ENCODE measurements at places on chromosomes 6 and 20. TPM values are rescaled to one million over a fixed set of nuclear protein-coding genes. Genes with fewer than 3 reads are reported as not detected.
A peak's percentile ranks its signal among the peaks of the same experiment; 100 is the strongest.

DNA sequence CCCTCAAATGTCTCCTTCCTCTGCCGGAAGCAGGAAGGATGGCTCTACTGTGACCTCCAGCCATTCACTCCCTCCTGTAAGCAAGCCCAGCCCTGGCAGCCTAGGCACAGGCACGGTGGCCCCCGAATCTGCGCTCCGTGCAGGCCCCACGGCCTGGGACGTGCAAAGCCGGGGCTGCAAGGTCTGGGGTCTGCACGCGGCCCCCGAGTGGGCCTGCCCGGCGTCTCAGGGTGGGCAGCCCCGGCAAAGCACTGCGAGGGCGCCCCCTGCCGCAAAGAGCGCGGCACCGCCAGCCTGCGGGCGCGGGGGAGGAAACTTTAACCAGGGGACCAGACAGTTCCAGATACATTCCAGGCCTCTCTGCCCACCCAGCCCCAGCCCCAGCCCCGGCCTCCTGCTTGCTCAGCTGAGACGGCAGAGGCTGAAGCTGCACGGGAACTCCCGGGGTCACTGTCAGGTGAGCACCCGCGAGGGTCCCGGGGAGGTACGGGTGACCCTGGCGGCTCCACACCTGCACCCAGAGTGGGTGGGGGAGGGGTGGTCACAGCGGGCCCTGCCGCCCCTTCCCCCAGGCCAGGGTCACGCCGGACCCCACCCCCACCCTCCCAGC, 98.8 kb downstream of the ASXL1 start:
- no peaks in the 10 kb centered on the region for H3K27me3 ChIP-seq
- peak; percentile 88 for DNase-seq
- H3K4me1 ChIP-seq, result peaks cover 14% of the 10 kb centered on the region
- peak overlapping the region; percentile 82 for H3K4me3 ChIP-seq

Gene BPI
- not detected for total RNA-seq

Gene NRSN1
- 1.5 TPM for total RNA-seq

DNA sequence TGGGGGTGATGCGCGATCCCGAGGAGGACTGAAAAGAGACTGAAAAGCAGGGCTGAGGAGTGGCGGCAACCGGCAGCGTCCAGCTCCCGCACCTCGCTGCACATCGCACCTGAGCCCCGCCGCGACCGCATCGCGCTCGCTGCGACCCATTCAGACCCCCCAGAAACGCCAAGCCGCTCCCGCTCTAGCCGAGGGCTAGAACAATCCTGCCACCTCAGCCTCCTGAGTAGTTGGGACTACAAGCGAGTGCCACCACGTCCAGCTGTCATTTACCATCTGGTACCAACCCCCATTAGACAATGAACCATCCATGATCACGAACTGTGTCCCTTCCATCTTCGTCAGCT, 33.2 kb downstream of the HLA-A start:
- peak overlapping the region; percentile 48 for H3K4me3 ChIP-seq
- H3K4me1 ChIP-seq, result peaks cover 17% of the 10 kb centered on the region
- no peak overlapping the region for H3K27ac ChIP-seq
- no peaks in the 10 kb centered on the region for H3K36me3 ChIP-seq
- H3K27me3 ChIP-seq, result peaks cover 73% of the 10 kb centered on the region

- no peak overlapping the region for H3K4me3 ChIP-seq
- no peaks in the 10 kb centered on the region for H3K27me3 ChIP-seq
- no peak overlapping the region for H3K27ac ChIP-seq
- no peaks in the 10 kb centered on the region for H3K36me3 ChIP-seq
- no peak for DNase-seq
Measured at GRCh38 chr20:23139524-23139923, 53.4 kb upstream of the CD93 start.

DNA sequence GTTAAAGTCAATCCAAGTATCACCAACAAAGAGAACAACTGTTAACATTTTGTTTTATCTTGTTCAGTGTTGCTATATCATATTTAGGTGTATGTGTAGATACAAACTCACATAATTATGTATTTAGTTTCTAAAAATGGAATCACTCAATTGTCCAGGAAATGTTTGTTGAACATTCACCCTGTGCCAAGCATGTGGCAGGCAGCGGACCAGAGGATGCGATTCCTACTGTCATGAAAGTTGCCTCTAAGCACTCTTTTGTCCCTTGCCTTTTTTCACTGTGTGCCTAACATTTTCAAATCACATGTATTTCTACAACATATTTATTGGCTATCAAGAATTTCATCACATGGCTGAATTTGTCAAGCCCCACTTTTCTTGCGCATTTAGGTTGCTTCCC, 16.9 kb upstream of the TGM2 start:
- no peak overlapping the region for H3K27ac ChIP-seq
- no peak for DNase-seq
- H3K4me3 ChIP-seq, result no peak overlapping the region
- H3K4me1 ChIP-seq, result no peaks in the 10 kb centered on the region

Gene MCCD1
- total RNA-seq, result not detected

Gene CRISP2
- total RNA-seq, result 0.50 TPM

DNA sequence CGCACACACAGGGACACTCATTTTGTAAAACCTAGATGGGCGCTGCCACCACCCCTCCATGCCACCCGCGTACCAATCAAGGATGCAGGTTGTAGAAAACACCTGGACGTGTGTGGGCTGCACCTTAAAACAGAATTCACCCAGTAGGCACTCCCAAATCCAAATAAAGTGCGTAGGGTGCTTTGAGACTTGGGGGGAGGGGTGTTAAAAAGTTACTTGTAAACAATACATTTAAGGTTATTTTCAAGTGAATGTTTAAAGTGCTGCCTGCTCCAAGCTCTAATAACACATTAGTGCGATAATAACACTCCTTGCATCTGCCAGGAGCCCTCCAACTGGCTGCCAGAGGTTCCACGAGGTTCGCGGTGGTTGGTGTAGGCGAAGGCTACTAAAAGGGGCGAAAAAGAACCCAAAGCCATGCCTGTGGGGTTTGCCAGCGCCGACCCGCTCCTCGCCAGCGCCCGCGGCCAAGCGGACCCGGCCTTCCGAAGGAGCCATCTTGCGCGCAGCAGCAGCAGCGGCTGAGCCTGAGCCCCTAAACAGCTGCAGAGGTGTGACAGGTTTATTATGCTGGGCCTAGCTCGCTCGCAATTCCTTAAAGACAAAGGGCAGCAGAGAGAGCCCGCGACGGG, 11.5 kb downstream of the FOXC1 start:
- H3K4me1 ChIP-seq, result peaks cover 55% of the 10 kb centered on the region
- H3K27ac ChIP-seq, result no peak overlapping the region
- peak; percentile 74 for DNase-seq
- H3K4me3 ChIP-seq, result peak overlapping the region; percentile 58

DNA sequence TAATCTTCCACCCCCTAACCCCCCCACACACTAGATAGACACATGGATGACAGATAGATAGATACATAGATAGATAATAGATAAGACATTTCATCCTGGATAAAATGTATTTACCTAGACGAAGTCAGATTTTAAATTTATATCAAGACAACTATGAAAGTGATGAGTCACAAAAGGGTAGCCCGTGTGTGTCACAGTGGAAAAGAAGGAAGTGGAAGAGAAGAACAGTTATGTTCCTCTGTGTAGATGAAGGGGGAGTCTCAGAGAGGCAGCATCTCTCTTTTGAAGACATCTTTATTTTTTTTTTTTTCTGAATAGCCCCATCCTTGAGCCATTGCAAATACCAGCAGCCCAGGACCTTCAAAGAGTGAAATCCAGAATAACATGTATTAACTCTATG, 121.7 kb upstream of the VGLL2 start:
- no peaks in the 10 kb centered on the region for H3K36me3 ChIP-seq
- H3K27me3 ChIP-seq, result no peaks in the 10 kb centered on the region
- no peak for DNase-seq
- peaks cover 8% of the 10 kb centered on the region for H3K4me1 ChIP-seq
- H3K27ac ChIP-seq, result no peak overlapping the region

GRCh38 chr6:135183002-135183531, 2.0 kb downstream of the MYB start:
- H3K27ac ChIP-seq, result no peak overlapping the region
- no peaks in the 10 kb centered on the region for H3K36me3 ChIP-seq
- H3K4me1 ChIP-seq, result peaks cover 12% of the 10 kb centered on the region

- no peak for DNase-seq
- H3K27me3 ChIP-seq, result no peaks in the 10 kb centered on the region
- H3K36me3 ChIP-seq, result no peaks in the 10 kb centered on the region
- no peak overlapping the region for H3K4me3 ChIP-seq
- no peaks in the 10 kb centered on the region for H3K4me1 ChIP-seq
- no peak overlapping the region for H3K27ac ChIP-seq
Measured at GRCh38 chr6:90468080-90468479, 118.8 kb downstream of the MAP3K7 start.

- H3K27ac ChIP-seq, result no peak overlapping the region
- peaks cover 6% of the 10 kb centered on the region for H3K27me3 ChIP-seq
- DNase-seq, result no peak
- H3K4me3 ChIP-seq, result no peak overlapping the region
- H3K36me3 ChIP-seq, result no peaks in the 10 kb centered on the region
- no peaks in the 10 kb centered on the region for H3K4me1 ChIP-seq
Measured at GRCh38 chr20:58148891-58149290, 79.6 kb downstream of the ANKRD60 start.

Gene NFS1
- 35.7 TPM for total RNA-seq

DNA sequence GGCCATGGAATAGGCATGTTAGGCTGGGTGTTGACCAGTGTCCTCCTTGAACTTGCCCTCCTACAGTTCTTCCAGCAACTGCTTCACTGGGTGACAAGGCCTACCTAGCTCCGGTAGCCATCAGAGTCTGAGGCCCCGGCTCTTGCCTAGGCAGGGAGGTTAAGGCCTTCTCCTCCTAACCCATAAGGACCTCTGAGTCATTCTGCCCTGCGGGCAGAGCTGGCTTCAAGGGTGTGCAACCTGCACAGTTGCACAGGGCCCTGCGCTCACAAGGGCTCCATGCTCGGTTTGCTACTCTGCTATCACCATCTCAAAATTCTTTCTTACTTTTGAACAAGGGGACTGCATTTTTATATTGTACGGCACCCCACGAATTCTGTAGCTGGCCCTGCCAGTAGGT, 17.9 kb downstream of the KCNB1 start:
- DNase-seq, result no peak
- H3K27me3 ChIP-seq, result no peaks in the 10 kb centered on the region
- no peak overlapping the region for H3K27ac ChIP-seq
- H3K4me1 ChIP-seq, result no peaks in the 10 kb centered on the region
- H3K36me3 ChIP-seq, result no peaks in the 10 kb centered on the region
- H3K4me3 ChIP-seq, result no peak overlapping the region

DNA sequence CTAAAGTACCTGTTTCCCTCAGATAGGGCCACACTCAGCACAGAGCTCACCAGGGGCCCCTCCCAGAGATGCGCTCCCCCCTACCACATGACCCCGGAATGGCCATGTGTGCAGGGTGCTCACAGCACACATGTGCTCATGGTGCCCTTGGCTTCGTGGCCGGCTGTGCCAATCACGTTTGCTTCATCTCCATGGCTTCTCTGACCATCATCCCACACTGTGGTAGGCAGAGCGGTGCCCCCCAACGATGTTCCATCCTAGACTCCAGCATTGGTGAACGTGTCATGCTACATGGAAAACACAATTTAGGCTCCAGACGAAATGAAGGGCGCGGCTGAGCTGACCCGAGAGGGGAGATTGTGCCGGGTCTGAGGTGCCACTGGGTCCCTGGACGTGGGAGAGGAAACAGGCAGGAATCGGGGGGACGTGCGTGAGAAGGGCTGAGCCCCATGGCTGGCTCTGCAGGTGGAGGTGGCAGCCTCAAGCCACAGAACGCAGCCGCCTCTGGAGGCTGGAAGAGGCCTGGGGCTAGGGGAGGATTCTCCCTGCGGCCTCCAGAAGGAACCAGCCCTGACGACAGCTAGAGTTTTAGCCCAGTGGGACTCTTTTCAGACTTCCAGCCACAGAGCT, 126.5 kb downstream of the DLL1 start:
- DNase-seq, result no peak
- no peaks in the 10 kb centered on the region for H3K36me3 ChIP-seq
- H3K4me1 ChIP-seq, result no peaks in the 10 kb centered on the region
- H3K4me3 ChIP-seq, result no peak overlapping the region

DNA sequence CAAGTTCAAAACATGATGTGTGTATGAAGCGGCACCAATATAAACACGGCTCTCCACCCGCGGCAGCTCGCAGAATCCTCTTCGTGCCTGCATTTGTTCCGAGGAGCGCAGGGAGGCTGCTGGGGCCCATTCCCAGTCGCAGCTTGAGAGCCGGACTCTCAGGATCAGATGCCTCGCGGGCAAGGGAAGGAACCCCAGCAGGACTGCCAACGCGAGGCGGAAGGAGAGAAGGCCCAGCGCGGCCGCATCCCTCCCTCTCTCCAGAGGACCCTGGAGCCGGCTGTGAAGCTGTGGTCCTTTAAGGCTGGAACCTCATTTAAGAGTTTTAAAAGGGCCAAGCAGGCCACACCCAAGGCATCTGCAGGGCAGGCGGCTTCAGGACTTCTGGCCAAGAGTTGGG, 44.2 kb upstream of the ZBP1 start:
- H3K27me3 ChIP-seq, result no peaks in the 10 kb centered on the region
- H3K27ac ChIP-seq, result no peak overlapping the region

DNA sequence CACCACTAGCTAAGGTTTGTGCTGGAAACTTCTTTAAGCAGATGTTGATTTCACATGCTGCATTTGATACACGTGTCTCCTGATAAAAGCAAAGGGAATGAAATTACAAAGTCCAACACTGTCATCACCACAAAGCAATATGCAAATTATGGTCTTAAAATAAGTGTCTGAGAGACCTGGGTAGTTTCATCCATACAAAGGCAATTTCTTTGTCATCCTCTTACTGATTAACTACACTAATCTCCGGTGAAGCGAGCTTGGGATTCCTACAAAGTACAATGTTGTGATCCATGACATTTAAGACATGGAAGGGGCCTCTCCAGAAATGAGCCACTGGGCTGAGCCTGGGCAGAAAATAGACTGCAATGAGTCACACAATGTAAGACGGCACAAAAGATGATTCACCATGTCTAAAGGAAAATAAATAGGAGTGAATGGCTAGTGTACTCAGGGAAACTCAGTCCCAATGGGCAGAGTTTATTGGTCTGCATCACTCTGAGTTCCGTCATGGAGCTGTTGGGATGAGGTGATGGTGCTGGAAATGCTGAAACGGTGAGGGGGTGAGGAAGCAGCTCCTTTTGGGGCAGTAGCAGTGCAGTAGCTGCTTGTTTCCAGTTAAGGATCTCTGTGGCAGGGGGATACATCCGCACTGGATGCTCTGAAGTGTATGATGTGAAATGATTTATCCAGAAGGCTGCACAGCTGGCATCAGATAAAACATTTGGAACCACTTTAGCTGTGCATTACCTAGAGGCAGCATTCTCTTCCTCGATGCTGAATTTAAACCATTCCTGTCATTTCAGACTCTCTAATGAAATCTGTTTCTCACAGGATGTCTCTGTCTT, 103.3 kb downstream of the IBTK start:
- no peak overlapping the region for H3K27ac ChIP-seq
- H3K4me3 ChIP-seq, result no peak overlapping the region
- no peaks in the 10 kb centered on the region for H3K4me1 ChIP-seq
- no peaks in the 10 kb centered on the region for H3K36me3 ChIP-seq

GRCh38 chr6:18219591-18219990, 44.7 kb downstream of the DEK start:
- no peak for DNase-seq
- H3K36me3 ChIP-seq, result peaks cover 10% of the 10 kb centered on the region
- H3K27ac ChIP-seq, result peak overlapping the region; percentile 76
- no peaks in the 10 kb centered on the region for H3K4me1 ChIP-seq

Gene SIRPD
- total RNA-seq, result not detected

All from GM23338 (cell line).